ENCODE measurements at places on chromosomes 1 and 21.

GRCh38 chr1:34057347-34058130, 107.5 kb downstream of the CSMD2 start:
- no peak for DNase-seq

- no peak for DNase-seq
Measured at GRCh38 chr1:46404482-46405196, 10.5 kb downstream of the FAAH start.

DNA sequence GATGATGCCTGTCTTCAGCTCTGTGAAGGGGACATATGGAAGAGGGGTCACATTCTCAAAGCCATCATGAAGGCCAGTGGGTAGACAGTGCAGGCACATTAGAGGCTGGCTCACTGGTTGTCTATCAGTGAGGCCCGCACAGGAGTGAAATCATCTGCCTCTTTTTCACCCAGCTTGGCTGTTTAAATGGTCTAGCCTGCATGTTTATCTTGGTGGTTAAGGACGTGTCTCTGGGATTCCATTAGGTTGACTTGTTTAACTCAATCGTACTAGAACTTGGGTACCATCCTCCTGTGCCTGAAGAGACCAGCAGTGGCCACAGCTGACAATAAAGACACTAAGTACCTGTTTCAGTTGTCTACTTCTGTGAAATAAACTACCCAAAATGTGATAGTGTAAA, 219.3 kb downstream of the PLPP3 start:
- DNase-seq, result peak; percentile 31

GRCh38 chr1:204702552-204703267, 17.2 kb upstream of the LRRN2 start:
- no peak for DNase-seq

- DNase-seq, result no peak
Measured at GRCh38 chr1:180836449-180836848, 76.2 kb upstream of the KIAA1614 start.

DNA sequence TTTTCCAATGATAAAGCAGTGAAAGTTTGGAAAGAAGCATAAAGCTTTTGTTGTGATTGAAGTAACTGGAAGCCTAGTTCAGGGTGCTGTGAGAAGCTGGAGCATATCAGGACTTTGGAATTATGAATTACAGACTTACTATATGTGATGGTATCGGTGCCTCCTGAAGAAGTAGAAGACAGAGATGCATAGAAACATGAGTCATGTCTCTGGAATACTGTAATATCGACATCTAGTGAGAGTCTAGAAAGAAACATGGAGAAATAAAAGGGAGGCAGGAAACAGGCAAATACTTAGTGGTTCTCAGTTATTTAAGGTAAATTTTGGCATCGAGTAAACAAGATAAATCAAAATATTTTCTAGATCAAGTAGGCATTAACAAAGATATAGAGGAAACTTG, 103.0 kb downstream of the CAMTA1 start:
- peak; percentile 41 for DNase-seq
